ENCODE measurements at places on chromosomes 5 and 9.

GRCh38 chr9:119924736-119925135 is 555.5 kb upstream of the BRINP1 start:
- DNase-seq = no peak

DNA sequence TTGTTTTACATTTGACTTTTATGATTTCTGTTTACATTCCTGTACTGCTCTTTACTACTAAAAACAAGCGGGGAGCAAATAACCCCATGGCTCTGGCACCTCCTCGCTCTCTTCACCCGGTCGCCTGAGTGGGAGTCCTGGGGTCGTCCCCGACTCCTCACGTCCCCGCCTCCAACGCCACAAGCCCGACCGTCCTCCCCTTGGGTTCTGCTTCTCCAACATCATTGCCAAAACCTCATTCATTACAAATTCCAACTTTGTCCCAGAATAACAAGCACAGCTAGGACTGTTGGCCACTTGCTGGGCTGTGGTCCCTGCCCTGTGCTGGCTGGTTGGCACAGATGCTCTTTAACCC is 35.1 kb downstream of the MRPL36 start:
- DNase-seq = no peak

GRCh38 chr9:7289773-7290172 is 509.8 kb downstream of the DMAC1 start:
- no peak for DNase-seq

DNA sequence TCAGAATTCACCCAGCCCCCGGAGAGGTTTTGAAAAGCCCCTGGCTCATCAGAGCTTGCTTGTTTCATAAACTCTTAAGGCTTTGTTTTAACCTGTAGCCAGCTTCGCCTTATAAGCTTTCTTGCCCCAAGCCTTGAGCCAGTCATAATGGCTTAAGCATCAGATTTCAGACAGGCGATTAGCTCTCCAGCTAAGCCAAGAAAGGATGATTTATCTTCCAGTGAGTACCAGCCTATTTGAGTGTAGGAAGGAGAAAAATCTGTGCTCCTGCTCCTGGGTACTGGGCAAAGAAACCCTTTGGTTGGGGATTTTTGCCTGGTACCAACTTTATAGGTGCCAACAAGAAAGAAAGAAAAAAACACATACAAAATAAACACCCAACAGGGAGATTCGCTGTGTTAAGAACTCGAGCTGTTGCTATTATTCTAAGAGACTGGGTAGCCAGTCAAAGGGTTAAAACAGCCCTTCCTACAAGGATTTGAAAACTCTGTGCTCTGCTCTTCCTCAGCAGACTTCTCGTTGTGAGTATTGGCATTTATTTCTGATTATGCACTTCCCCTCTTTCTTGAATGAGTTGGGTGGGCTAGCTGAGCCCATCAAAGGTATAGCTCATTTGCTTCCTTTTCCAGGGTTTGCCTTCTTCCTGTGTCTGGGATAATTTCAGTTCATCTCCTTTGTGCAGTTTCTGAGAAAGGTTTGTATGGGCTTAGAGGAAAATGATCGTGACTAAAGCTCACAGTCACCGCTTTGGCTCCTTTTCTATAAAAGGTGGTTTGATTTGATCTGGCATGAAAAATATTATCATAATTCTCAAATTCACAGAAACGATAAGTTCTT is 157.2 kb upstream of the DMRT1 start:
- DNase-seq = peak; percentile 77

DNA sequence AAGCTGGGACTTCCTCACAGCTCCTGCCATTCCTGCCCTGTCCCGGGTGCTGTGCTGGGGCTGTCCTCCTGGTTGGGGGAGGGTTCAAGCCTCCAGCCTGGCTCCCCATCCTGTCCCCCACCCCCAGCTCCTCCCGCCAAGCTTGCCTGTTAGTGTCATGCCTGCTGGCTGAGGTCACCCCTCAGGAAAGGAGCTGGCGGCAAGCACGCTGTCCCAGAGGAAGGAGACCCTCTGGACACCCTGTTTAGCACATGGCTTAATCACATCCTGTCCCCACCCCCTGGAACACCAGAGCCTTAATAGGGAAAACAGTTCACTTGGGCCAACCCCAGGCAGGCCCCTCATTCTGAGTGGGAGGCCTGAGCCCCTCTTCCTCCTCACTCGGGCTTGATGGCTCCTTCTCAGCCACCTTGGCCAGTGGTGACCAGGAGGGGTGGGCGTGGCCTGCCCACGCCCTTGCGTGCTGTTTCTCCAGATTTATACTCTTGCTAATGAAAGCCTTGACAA is 9.2 kb upstream of the PHYHD1 start:
- DNase-seq = peak; percentile 76

GRCh38 chr5:90581956-90582355 is 23.4 kb downstream of the ADGRV1 start:
- DNase-seq = no peak

GRCh38 chr9:12774861-12775678 is at the start of gene LURAP1L:
TSS of gene LURAP1L (plus strand) at chr9:12775020. CDS start at chr9:12775716, 696 bp downstream.
- DNase-seq = peak; percentile 95

- DNase-seq = no peak
Measured at GRCh38 chr5:168024306-168024705, 267.1 kb upstream of the WWC1 start.

- DNase-seq = no peak
Measured at GRCh38 chr5:179526978-179527377, 23.4 kb upstream of the RUFY1 start.

- DNase-seq = no peak
Measured at GRCh38 chr9:17521100-17521855, 57.6 kb upstream of the SH3GL2 start.

- DNase-seq = peak; percentile 46
Measured at GRCh38 chr5:2207416-2208238, 324.9 kb upstream of the IRX4 start.

DNA sequence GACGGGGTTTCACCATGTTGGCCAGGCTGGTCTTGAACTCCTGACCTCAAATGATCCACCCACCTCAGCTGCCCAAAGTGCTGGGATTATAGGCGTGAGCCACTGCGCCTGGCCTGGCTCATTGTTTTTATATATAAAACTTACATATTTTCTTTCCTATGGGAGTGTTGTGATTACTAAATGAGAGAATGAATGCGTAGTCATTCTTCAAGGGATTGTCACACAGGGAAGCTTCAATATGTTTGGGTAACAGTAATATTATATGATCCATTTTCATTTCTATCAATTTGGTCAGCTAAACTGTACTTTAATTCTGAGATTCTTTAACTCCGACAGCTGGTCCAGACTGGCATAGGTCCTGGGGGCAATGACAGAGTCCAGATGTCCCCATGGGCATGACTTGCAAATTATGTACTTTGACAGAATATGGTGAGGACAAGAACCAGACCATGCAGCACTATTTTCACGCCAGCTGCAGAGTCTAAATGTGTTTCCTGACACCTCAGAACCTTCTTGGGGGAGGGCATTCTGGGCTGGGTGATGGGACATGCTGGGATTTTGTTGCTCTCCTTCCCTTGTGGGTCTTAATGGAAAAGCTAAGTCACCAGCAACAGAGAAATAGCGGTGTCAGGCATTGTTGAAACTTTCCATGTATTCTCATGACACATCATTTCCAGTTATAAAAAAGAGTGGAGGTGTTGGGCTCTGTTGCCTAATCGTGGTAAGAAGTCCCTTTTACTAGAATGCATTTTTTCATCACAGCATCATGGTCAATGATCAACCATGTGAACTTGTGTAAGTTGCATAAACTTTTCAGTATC is 40.9 kb upstream of the TNC start:
- DNase-seq = peak; percentile 63

DNA sequence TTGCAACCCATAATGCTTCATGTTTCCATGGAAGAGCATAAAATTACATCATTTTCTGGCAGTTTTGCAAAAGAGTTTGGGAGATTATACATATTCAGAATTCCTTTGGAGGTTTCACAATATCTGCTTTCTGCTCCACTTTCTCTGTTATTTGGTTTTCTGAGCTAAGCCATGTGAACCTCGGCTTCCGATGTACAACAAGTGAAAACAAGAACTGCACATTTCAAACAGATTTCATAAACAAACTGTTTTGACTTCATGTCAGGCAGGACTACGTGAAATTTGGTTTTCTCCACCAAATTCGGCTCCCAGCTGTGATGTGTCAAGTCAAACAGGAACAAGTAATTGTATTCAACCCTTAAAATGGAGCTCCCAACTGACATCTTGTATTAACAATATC is 609.8 kb downstream of the IRX1 start:
- peak; percentile 88 for DNase-seq

DNA sequence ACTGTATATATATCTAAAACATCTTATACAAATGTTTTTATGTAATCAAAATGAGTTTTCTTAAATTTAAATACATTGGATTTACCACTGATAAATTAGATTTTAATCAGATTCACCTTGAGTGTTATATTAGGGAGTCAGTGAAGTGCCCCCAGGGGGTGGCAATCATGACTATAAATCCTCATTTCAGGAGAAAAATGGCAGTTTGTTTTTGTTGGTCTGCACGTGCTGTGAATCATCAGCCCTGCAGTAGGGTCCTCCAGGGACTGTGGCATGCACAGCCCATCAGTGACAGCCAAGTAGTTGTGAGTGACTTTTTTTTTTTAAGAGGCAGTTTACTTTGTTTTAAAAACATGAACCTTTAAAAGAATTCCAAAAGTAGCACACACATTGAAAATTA is 65.2 kb downstream of the ZSWIM6 start:
- peak; percentile 40 for DNase-seq

DNA sequence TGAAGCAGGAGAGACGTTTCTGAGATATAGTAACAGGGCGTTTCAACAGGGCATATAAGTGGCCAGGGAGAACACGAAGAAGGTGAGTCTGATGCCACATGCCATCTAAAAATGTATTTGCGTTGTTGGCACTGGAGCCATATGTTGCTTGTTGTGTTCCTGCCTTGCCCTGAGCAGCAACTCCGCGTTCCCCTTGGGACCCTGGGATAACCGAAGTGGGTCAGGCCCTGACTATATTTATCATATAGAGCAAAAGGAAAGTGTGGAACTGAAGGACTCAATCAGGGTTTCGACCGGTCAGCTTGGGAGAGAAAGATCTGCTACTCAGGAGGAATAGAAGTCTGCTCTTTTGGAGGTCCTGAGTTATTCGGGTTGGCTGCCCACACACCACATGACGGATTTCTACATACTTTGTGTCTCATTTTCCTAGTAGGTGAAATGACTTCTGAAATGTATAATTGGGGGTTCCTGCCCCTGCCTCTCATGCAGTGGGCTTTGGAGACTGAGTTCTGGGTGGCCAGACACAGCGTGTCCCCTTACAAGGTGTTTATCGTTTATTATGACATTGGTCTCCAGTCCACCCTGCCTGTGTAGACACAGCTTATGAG is 3.0 kb downstream of the STC2 start:
- no peak for DNase-seq

GRCh38 chr5:96703384-96703920 is 41.3 kb downstream of the CAST start:
- DNase-seq = peak; percentile 33

- DNase-seq = no peak
Measured at GRCh38 chr5:96337048-96337781, 95.8 kb downstream of the PCSK1 start.

DNA sequence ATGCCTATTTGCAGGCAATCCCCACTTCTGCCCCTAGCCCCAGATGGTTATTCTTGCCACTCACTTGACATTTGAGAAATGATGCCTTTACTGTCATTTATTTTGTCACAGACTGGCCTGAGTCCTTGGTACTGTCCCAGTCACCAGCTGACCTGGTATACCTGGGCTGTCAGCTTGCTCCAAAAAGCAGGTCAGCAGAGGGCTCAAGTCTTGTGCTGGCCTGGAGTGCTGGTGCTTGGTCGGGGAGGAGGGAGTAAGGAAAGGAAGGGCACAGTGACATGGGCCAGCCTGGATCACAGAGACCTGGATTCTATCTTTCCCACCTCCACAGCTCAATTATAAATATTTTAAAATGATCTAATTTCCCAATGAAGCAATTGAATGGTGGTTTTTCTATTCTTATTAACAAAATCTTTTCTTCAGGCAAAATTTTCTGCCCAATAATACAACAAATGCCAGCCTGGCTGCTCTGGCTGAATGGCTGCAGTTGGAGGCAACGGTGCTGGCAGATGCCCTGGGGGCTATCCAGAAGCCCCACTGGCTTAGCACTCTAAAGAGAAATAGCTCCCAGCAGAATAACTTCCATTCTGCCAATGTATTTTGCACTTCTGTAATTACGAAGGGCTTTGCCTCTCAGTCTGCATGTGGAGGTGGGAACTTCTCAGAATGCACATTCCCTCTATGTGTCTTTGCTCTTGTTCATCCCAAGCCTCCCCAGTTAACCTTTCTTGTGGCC is 160.6 kb downstream of the GADD45G start:
- DNase-seq = no peak

GRCh38 chr5:123207852-123208251 is 118.8 kb downstream of the PRDM6 start:
- DNase-seq = no peak

- DNase-seq = no peak
Measured at GRCh38 chr5:110738503-110738811, 350 bp upstream of the SLC25A46 start.

GRCh38 chr9:95266649-95267048 is 50.9 kb downstream of the FANCC start:
- DNase-seq = no peak

DNA sequence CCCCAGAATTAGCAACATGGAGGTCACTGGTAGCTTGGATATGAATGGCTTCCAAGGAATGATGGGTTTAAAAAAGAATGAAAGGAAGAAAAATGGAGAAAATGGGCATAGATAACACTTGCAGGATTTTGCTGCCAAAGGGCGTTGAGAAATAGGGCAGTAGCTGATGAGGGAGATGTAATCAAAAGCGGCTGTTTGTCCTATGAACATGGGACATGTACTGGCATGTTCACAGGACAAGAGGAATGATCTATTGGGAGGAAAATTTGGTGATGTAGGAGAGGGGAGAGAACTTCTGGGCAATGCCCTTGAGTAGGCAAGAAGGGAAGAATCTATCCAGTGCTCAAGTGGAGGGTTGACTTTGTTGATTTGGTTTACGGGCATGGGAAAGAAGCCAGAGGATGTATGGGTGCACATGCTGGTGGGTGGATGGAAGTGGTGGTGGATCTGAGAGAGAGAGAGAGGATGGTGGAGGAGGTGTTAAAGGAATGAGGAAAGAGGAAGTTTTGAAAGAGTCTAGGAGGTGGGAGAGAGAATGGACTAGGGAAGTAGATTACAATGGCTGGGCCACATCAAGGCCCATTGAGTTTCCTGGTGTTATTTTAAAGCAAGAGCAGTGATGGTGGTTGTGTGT is 115.1 kb upstream of the MVB12B start:
- no peak for DNase-seq

GRCh38 chr9:98691890-98692289 is 16.8 kb downstream of the GABBR2 start:
- no peak for DNase-seq

DNA sequence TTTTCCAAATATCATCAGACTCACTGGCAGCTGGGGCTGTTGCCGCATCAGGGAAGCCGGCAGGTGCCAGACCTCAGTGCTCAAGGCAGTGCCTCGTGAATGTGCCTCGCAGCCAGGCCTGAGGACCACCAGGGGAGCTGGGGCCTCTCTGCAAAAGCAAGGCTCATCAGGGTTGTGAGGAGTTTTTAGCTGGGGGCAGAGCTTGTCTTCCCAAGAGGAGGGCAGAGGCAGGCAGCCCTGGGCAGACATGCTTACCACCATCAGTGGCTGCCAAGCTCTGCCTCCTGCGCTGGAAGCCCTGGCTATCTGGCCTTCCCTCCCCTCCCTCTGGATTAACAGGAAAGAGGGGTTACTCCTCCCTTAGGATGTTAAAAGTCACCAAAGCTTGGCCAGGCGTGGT is 8.8 kb upstream of the TBC1D9B start:
- no peak for DNase-seq

- DNase-seq = peak; percentile 43
Measured at GRCh38 chr9:84750152-84750865, 80.8 kb downstream of the NTRK2 start.

All from muscle of leg (tissue), 16 donors.